ENCODE measurements at places on chromosomes 7 and 10. TPM values are rescaled to one million over a fixed set of nuclear protein-coding genes. Genes with fewer than 3 reads are reported as not detected.

GRCh38 chr10:130339911-130340310 lies 203.7 kb downstream of the GLRX3 start:
- no peak for DNase-seq

DNA sequence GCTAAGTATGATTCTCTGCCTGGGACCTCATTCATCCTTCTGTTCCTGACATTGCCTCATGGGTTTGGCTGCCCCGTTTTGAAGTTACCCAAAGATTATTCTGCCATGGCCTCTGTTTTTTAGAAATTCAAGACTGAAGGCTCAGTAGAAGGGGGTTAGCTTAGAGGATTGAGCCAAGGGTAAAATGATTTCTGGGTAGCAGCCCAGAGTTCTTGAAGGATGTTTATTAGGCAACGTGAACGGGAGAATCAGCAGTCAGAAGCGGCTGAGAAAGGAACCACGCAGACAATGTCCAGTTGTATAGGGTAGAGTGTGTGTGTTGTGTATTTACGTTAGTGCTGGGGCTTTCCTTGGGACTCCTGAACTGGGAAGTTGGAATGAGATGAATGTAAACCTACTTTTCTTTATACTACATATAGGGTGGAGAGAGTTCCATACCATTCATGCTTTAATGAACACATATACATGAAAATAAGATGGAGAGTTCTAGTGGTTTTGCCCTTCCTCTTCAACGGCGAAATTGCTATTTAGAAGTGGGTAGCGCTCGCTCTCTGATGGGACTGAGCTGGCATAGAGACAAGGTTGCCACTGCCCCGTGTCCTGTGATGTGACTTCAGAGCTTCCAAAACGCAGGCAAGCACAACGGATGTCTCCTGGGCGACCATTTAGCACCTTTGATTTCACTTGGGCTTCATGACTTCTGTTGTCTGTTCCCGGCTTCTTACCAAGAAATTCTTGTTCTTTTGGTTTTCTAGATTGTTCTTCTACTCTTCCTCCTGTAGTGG lies 35.0 kb upstream of the IL15RA start:
- DNase-seq, result no peak

DNA sequence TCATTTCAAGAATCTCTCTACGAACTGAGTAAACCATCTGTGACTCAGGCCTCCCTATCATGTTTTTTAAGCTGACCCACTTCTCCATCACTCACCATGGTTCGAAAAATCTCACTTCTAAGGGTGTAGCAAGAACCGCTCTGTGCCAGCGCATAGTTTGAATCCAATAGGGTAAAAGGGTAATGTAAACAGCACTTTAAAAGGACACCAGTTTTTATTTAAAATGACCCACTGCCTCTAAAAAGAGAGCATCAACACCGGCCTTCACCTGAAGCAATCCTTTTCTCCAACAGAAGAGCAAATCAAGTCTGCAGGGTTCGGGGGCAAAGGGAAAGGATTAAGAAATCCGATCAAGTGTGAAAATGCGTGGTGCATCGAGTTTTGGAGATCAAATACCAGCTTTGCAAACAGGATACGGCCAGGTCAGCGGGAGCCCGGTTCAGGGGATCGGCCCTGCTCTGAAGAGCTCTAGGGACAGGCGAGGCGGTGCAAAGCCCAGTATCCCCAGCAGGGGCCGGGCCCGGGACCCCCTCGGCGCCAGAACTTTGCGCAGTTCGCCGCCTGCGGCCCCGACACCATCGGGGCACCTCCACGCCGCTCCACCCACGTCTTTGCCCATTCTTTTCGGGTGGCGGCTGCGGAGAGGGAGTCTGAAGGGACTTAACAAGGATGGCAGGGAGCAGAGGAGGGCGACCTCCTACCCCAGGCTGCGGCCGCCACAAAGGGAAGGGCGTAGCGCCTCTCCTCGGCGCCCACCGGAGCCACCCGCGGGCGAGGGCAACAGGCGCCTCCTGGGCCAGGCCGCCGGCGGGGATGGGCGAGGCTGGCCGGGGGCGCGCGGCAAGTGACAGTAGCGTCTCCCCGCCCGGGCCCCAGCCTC lies 842 bp downstream of the NMT2 start:
- no peak for DNase-seq

Gene CTNNA3
- total RNA-seq, result 2.3 TPM

Gene EPDR1
- 51.5 TPM for total RNA-seq

Gene NFE2L3
- total RNA-seq, result 10.4 TPM

DNA sequence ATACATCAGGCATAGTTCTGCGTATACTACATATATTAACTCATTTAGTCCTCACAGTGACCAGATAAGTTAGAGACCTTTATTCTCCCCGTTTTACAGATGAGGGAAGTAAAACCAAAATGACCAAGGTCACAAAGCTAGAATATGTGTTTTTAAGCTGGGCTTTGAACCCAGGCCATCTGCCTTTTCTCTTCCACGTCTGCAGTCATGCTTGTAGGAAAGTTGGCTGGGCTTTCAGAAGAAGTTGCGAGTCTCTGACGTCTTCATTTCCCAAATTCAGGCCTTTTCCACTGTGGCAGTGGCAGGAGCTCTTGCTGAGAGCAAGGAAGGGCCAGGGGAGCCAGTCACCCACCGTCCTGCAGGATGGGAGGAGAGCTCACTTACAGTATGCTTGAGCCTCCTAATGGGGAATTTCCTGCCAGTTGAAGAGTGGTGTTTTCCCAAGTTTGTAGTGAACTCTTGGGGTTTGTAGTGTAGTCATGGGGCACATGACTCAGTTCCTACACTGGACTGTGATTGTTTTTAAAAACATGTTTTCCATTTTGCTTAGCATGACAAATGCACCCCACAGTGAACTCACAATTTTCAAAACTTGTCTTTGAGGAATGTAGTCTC lies 34.2 kb downstream of the CYP17A1 start:
- no peak for DNase-seq

Gene PALD1
- total RNA-seq, result 22.0 TPM

DNA sequence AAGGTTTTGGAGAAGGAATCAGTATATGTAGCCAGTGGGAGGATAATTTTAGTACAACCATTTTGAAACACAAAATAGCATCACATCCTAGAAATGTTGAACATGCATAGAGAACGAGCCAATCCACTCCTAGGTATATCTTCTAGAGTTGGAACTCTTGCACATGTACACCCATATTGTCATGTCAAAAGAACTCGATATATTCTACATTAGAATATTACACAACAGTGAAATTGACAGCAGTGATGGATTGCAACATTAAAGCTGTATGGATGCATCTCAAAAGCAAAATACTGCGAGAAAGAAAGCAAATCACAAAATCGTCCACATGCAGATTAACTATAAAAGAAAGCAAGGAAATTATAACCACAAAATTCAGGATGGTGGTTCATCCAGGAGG lies 159.3 kb upstream of the NEBL start:
- no peak for DNase-seq

DNA sequence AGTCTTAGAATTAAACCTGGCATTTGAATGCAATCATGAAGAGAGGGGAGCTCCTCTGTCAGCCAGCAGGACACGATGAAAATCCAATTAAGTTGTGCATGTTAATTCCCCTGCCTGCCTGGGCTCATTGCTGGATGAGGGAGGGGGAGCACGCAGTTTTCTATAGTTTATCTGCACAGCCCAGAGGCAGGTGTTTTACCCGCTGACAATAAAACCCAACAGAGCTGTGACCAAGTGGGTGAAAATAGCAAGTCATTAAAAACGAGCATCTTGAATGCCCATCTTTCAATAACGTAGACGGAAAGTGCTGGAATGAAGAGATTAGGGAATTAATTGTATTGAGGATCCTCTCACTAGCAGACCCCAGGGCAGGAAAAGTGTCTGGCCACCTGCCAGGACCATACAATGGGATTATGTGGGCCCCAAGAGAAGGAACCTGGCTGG lies 100.1 kb upstream of the FAM20C start:
- no peak for DNase-seq

DNA sequence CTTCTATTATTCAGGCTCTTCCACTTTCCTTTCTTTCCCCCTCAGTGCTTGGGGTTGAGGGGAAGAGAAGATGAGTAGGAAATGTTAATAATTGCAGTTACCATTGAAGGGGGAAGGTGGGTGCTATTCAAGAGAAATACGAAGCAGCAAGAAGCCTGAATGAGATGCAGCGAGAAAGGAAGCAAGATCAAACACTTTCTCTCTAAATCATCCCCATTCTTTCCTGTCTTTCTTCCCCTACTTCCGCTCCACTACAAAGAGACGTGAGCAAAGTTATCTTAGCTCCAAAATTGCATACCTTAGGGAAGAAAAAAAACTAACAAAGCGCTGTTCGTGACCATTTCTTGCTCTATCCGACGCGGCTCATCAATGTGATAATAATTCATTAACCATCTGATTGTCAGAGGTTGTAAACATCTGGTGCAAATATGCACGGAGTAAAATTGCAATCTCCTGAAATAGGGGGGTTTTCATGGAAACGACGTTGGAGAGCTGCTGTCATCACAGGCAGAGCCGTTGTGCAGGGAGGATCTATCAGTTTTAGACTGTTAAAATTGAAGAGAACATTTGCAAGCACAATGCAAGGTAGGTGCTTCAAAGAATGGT lies 15.2 kb upstream of the PARD3 start:
- no peak for DNase-seq

Gene GIMAP5
- total RNA-seq, result 144 TPM

- no peak for DNase-seq
Observed at GRCh38 chr7:28406192-28406591, 6.1 kb upstream of the CREB5 start.

GRCh38 chr7:42274053-42274452 lies 37.0 kb upstream of the GLI3 start:
- DNase-seq, result no peak

DNA sequence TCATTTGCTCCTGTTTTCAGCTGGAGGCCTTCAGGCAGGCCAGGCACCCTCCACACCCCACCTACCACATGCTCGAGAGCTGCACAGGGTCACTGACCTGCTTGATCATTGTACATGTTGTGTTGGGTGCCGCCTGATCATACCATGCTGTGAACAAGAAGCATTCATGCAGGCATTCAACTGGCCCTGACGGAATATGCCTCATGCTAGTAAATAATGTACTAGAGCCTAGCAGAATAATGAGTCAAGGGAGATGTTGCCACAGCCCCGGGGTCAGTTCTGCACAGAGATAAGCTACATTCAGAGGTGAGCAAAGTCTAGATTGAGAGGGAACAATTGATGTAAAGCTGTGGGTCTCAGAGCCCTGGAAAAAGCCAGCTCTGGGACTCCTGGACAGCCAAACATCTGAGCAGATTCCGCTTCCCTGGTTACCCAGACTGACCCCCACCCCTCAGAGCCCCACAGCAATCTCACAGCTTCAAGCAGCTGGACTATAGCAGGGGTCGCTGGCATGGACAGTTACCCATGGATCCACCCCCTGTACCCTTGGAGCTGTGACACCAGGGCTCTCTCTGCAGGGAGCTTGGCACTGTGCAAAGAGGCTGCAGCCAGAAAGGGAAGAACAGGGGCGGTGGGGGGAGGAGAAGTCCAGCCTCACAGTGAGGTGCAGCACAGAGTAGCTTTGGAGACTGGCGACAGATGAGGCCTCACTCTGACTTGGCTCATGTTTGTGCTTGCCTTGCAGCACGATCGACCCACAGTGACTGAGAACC lies 86.6 kb downstream of the FRMPD2 start:
- no peak for DNase-seq

DNA sequence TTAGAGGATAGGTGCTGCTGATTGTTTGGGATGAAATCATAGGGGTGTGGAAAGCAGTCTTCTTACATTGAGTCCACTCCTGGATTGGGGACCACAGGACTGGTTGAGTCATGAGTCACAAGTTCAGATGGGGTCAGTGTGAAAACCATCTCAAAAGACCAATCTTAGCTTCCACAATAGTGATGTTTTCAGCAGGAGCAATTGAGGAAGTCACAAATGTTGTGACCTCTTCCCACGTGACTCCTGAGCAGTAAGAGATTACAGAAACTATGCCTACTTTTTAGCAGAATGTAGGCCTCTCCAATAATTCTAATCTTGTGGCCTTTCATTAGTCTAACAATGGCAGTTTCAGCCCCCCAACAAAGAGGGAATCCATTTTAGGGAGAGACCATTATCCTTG lies 256.9 kb upstream of the CDC14C start:
- no peak for DNase-seq

DNA sequence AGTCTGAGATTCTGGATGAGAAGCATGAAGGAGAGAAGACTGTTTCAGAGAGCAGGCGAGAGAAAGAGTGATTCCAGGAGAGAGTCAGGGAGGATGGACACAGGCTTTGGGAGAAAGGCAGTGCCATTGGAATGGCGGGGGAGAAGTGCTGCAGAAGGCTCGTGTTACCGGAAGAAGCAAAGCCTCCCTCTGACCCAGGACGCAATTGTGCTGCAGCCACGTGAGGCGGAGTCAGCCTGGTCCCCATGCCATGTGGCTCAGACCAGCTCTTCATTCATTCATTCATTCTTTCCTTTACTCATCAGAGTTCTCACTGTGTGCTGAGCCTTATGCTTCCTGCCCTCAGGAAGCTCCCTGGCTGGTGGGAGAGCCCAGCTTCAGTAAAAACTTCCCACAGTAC lies 49.2 kb upstream of the COL13A1 start:
- no peak for DNase-seq

Gene TMEM229A
- total RNA-seq, result 0.33 TPM

DNA sequence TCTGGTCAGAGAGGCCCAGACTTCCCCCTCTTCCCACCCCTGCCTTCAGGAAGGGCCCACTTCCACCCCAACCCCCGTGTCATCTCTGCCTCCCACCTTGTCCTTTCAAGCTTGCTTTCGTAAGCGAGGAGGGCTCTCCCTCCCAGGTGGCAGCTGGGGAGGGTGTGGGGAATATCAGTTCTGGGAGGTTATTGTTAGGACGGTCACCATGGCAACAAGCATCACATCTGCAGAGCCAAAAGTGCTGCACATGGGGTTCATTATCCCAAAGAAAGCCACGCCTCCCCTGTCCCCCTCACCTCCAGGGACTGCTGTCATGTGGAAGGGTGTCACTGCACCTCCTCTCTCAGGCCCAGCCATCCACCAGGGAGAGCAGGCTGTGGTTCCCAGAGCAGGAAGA lies 2.6 kb upstream of the CAMK2B start:
- no peak for DNase-seq

GRCh38 chr7:13578294-13578693 lies 411.2 kb downstream of the ETV1 start:
- DNase-seq, result no peak

GRCh38 chr10:131642966-131643365 lies 257.8 kb upstream of the PPP2R2D start:
- peak; percentile 32 for DNase-seq

Gene SLC39A12
- total RNA-seq, result not detected

Gene CUZD1
- total RNA-seq, result 1.9 TPM

GRCh38 chr10:129331207-129331838 lies 135.7 kb upstream of the MGMT start:
- no peak for DNase-seq

Measured in spleen (tissue), 13 donors.